NCI-H524 treated with DMSO at 0.1 percent for 48 hours (cell line): ENCODE measurements at places on chromosomes 3 and 15.
A peak's percentile ranks its signal among the peaks of the same experiment; 100 is the strongest.

DNA sequence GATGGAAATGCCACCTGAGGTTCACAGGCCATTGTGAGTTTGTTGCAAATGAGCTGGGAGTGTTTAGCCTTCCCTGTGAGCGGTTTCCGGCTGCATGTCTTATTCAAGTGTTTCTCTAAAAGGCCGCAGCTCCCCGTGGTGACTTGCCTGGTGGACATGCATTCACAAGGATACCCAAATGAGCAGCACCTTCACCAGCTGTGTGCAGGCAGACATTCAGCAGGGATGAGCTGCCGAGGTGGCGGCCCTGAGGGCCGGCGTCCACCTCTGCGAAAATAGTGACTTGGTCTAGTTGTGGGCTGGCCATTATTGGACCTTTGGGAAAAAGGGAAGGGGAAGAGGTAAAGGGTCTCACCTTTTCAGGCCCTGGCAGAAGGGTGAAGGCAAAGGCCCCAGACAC is 23.4 kb downstream of the SPSB4 start:
- no peak for DNase-seq

GRCh38 chr3:45555666-45556065 is 38.9 kb upstream of the LIMD1 start:
- DNase-seq: no peak

DNA sequence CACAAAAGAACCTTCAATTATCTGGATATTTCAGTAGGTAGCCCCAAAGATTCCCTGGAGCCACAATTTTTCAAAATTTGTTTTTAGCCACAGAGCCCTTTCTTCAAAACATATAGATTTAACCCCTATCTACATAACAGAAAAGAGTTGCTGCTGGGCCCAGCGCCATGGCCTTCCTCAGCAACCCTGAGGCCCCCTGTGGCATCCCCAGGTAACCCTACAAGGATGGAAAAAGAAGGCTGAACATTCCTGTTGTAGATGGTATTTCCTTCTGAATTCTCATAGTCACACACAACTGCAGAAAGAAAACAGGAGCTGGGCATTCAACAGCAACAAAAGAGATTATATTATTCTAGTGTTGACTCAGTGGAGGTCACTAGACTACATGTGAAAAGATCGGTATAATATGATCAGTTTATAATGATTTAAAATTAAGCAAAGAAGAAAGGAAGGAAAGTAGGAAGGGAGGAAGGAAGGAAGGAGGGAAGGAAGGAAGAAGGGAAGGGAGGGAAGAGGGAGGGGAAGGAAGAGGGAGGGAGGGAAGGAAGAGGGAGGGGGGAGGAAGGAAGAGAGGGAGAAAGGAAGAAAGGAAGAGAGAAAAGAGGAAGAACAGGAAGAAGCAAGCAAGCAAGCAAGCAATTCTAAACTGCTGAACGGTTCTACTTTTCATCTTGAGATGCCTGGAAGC is 342.5 kb upstream of the NR2F2 start:
- DNase-seq: no peak

GRCh38 chr3:180265551-180265950 is 228.8 kb upstream of the PEX5L start:
- no peak for DNase-seq

DNA sequence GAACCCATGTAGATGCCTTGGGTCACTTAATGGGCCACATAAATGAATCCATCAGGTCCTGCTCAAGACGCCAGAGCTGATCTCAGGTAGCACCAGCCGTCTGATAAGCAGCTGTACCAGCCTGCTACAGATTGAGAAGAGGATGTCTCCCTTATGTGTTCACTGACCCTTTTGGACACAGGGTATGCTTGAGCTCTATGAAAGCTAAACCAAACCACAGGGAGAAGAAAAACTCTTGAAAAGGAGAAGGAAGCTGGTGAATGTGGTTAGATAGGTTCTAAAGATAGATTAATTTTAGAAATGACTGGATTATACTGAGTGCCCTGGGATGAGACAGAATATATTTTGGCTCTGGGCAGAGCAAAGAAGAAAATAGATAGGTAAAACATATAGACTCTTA is 187.5 kb downstream of the SPATA16 start:
- no peak for DNase-seq

DNA sequence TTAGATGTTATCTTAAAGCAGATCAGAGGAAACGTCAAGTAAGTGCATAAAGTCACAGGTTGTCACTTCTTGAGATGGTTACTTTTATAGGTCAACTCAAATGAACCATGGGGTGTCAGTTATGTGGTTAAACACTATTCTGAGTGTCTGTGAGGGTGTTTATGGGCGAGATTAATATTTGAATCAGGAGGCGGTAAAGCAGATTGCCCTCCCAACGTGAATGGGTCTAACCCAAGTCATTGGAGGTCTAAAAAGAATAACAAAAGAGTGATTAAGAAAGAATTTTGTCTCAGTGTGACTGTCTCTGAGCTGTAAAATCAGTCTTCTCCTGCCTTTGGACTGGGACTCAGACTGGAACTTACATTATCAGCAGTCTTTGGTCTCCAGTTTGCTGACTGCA is 977.5 kb downstream of the NAALADL2 start:
- DNase-seq: no peak

GRCh38 chr3:143184099-143184498 is 64.5 kb downstream of the CHST2 start:
- no peak for DNase-seq

DNA sequence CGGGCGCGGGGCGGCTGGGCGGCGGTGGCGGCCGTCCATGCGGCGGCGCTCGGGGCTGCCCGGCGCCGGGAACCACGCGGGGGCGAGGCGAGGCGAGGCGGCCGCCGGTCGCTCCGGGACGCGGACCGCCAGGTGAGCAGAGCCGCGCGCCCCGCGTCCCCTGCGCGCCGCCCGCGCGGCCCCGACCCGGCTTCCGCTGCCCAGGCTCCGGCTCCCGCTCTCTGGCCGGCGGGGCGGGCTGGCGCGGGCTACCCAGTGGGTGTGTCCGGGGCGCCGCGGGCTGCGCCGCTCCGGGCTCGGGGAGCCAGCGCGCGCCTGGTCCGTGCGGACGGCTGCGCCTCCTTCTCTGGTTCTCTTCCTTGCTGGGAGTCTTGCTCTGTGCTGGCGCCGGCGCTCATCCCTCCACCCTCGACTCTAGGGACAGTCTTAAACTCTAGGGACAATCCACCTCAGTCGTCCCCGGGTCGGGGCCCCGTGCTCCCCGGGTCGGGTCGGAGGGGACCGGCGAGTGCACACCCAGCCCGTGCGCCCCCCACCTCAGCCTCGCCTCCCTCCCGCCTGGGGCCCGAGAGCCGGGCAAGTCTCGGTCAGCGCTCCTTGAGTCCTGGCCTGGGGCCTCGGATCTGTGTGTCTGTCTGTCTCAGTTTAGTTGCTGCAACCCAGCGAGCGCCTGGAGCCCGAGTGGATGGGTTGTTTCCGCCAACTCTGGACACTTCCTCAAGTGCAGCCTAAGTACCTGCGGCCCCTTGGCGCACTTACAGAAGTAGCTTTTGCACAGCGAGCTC is 488 bp downstream of the THSD4 start:
- no peak for DNase-seq

DNA sequence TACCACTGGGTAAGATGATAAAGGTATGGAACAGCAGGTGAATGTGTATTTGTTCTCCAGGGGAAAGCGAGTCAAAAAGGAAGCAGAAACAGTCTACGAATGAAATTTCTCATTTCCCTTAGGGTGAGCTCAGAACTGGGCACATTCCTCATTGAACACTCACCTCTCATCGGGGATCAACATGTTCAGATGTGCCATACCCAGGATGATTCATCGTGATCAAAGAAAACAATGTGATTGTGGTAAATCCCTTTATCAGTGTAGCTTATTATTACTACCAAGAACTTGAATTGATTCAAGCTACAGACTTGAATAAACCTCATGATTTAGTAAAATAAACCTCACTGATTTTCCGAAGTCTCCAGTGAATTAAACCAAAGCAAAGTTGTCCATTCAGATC is 72.1 kb downstream of the GJD2 start:
- no peak for DNase-seq

DNA sequence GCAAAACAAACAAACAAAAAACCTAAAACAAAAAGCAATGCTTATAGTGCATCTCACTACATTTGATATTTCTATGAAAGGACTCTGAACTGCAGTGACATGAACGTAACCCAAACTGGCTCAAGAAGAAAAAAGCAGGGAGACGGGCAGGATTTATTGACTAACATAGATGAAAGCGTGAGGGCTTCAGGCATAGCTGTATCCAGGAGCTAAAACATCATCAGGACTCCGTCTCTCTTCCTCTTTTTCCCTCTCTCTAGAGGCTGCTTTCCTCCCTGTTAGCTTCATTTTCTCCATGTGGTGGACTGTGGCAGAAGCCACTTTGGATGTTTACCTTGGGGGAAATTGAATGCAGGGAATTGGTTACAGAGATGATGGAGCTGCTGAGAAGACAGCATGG is 418.2 kb upstream of the PROK2 start:
- DNase-seq: no peak

GRCh38 chr3:58260261-58260731 is 22.7 kb downstream of the ABHD6 start:
- DNase-seq: no peak

GRCh38 chr15:78989701-78990240 is 44.9 kb upstream of the CTSH start:
- no peak for DNase-seq

GRCh38 chr3:105812194-105812586 is 56.6 kb downstream of the CBLB start:
- DNase-seq: no peak

DNA sequence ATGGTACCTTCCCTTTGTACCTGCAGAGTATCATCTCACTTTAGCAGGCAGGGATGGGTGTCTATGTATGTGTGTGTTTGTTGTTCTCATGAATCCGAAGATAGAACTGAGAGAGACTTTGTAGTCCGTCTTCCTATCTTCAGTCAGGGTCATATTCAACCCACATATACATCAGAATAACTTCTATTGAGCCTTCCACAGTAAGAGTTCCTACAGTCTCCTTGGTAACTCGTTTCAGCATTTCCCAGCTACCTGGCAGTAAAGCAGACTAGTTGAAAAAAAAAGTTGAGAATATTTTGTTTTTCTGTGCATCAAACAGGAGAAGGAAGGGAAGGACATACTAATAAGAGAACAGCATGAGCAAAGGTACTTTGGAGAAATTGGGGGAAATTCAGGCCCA is 106.8 kb downstream of the VPS8 start:
- DNase-seq: no peak

DNA sequence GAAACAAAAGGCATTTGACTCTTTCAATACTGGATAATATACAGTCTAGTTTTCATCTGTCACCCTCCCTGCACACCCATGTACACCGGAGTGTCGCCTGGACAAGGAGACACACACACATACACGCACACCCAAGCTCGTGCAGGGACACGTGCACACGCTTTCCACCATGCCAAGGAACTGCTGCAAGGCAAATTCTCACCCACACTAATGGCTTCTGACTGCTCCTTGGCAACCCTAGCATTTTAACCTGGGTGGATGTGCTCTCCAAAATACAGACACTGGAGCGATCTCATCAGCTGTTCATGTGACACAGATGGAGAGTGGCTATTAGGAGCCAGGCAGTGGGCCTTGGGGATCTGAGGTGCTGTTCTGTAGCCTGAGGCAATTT is 61.6 kb downstream of the MEIS2 start:
- DNase-seq: no peak

- no peak for DNase-seq
These were observed 92.2 kb upstream of the ALCAM start for GRCh38 chr3:105274536-105274935.

GRCh38 chr3:133535971-133536881 is 37.3 kb upstream of the CDV3 start:
- DNase-seq: no peak

DNA sequence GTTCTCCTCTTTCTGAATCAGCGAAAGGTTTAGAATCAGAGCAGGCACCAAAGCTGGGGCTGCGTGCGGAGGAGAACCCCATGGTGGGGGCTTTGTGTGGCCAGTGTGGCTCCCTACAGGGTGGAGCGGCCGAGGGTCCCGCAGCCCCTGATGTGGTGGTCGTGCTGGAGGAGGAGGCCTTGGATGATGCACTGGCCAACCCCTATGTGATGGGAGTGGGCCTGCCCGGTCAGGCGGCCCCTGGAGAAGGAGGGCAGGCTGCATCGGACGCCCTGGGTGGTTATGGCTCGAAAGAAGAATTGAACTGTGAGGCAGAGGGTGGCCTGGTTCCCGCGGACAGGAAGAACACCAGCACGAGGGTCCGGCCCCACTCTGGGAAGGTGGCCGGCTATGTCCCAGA is 1.4 kb downstream of the FGD5 start:
- no peak for DNase-seq

DNA sequence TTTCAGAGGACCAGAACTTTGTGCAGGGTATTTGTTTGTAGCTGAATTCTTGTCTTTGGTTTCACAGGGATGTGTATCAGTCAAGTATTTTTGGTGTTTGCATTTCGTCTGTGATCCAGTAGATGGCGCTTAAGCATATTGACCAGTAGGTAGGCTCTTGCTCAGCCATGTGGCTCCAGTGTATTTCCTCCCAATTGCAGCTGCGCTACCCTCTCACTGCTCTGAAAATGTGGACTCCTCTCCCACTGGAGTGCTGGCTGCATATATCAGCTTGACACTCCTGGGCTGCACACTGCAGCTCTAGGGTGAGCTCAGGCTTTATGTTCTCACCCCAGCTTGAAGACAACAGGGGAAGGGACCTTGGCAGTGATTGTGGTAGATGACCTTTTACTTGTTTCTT is 1264.3 kb upstream of the ALCAM start:
- DNase-seq: peak; percentile 32

DNA sequence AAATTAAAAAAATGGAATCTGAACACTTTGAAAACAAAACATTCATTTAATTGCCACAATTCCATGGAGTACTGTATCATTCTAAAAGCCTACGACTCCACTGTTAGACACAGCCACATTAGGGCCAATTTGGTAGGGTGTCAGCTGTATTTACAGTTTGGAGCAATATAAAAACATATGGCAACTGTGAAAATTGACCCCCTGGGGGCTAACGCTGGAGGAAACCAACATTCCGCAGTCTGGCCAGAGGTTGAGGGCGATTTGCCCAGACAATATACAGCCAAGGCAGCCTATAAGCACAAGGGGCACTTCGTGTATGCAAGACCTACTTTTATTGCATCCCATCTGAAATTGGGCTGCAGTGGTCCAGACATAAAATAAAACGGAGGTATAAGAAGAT is 476.5 kb upstream of the WNT5A start:
- DNase-seq: no peak

- peak; percentile 10 for DNase-seq
These were observed 909.7 kb downstream of the PLOD2 start for GRCh38 chr3:145251311-145251710.
